ENCODE measurements at places on chromosomes 3 and 15. TPM values are rescaled to one million over a fixed set of nuclear protein-coding genes. Genes with fewer than 3 reads are reported as not detected.

HIGD2B gene
- total RNA-seq = not detected

RPUSD2 gene
- total RNA-seq = 13.8 TPM

ACAD9 gene
- total RNA-seq = 35.2 TPM

ATP13A5 gene
- total RNA-seq = 0.17 TPM

AADACL2 gene
- total RNA-seq = under 0.01 TPM

GRM7 gene
- total RNA-seq = not detected
